Pulmonary artery endothelial cell (primary cell): ENCODE measurements at places on chromosomes 4 and X. TPM values are rescaled to one million over a fixed set of nuclear protein-coding genes. Genes with fewer than 3 reads are reported as not detected.

Gene NAT8L
- total RNA-seq = 0.07 and 0.20 TPM in 2 replicates

Gene GYG2
- 0.07 TPM in 1 of 2 replicates, not detected in the other for total RNA-seq

Gene SSX4
- not detected in 2 replicates for total RNA-seq

Gene ANOS1
- total RNA-seq = 0.39 and 1.2 TPM in 2 replicates

Gene RBMXL3
- not detected in 2 replicates for total RNA-seq

Gene ZFP42
- total RNA-seq = not detected in 2 replicates

Gene ARL9
- 0.07 TPM in 2 replicates for total RNA-seq

Gene UBE2D3
- 423 and 466 TPM in 2 replicates for total RNA-seq

Gene SSX2B
- total RNA-seq = not detected in 2 replicates

Gene SSX4B
- total RNA-seq = not detected in 2 replicates

Gene TRPC5OS
- total RNA-seq = not detected in 2 replicates
